CD8-positive, alpha-beta memory T cell (primary cell): ENCODE measurements at places on chromosomes 13 and 19.

DNA sequence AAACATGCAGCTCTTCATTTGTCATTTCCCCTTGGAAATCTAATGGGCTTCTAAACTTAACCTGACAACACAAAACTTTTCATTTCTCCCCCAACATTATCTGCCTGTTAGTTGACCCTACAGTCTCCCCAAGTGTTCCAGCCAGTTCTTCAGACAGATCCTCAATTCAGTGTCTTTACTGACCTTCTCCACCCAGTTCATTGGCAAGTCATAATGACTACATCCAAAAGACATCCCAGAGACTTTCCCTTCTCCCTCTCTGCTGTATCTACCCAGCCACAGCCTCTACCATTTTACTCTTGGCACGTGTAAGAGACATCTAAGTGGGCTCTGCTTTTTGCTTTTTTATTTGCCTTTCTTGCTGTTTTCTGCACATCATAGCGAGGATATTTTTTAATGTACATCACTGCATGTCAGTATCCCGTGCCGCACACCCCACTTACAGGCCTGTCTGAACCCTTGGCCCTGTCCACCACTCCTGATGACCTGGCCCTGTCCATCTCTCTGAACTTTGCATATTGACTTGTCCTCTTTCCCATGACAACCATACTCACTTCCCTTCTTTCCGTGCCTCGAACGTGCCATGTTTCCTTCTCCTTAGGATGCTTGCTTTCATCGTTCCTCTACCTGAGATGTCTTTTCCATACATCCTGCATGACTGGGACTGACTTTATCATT is 391.9 kb downstream of the IRS2 start:
- DNase-seq: no peak

DNA sequence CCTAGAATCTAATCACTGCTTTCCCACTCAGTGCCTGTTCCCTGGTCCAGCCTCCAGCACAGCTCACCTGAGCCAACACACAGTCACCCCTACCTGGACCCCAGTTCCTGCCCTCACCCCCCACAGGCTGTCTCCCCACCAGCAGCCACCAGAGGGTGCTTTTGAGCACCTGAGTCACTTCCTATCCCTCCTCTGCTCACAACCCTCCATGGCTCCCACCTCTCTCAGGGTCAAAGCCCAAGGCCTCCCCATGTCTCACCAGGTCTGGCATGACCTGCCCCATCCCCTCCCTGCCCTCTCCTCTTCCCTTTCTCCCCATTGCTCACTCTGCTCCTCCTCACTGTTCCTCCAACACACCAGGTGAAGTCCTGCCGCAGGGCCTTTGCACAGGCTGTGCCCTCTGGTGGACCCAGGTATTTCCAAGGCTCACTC is 7.1 kb upstream of the DPP9 start:
- peak; percentile 45 for DNase-seq

- DNase-seq: no peak
These were observed 29.1 kb downstream of the MYO9B start for GRCh38 chr19:17104679-17105078.

DNA sequence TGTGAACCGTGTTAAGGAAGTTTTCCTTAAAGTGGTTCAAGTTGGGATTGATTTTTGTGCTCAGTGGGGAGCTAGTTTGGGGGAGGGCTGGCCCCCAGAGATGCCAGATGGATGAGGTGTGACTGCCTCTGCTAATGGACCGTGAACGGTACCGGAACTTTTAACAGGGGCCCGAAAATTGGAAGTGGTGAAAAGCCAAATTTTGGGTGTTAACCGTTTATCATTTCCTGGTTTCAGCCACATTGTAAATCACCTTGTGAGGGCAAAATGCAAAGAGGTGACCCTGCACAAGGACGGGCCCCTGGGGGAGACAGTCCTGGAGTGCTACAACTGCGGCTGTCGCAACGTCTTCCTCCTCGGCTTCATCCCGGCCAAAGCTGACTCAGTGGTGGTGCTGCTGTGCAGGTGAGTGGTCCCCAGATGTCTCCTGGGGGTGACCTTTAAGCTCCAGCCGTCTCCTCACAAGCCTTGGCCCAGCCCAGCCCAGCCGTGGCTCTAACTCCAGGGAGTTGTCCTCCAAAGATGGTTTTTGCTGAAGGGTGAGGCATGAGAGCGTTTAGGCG is 18.2 kb downstream of the UPF1 start:
- DNase-seq: no peak

DNA sequence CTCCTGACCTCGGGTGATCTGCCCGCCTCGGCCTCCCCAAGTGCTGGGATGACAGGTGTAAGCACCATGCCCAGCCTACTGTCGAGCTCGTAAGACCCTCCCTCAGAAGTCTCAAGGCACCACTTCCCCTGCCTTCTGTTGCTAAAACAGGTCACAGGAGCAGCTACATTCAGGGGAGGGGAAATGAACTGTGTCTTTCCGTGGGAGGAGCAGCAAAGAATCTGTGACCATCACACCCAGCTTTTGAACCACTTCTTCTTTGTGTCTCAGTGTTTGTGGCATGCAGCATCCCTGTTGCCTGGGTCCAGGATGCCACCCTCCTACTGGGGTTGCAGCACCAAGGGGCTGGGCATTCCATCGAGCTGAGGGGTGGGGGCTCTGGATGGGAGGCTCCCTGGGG is 7.7 kb upstream of the CSNK1G2 start:
- DNase-seq: no peak

DNA sequence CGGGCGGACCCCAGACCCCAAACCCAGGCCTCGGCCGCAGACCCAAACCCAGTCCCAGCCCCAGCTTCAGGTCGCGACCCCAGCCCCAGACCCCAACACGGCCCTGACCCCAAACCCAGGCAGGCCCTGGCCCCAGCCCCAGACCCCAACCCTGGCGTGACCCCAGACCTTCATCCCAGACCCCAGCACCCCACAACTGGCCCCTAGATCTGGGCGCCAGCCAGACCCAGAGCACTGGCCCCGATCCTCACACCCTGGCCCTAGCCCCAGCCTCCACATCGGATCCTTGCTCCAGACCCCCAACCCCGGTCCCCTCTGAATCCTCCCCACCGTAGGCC is 7.5 kb downstream of the MBD3 start:
- no peak for DNase-seq

DNA sequence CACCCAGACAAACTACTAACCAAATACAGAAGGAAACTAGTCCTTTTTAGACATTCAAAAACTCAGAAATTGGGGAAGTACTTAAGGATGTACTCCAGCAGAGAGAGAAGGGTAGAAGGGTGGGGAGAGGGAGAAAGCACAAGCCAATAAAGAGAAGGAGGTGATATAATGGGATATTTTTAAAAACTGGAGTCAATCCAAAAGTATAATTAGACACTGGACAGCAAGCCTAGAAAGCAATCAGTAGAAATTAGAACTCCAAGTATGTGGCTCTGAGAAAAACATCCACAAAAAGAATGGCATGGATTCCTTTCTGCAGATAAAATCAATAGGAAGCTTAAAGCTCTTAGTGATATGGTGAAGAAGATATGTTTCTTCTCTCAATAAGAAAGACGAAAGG is 55.8 kb downstream of the PEPD start:
- no peak for DNase-seq

- no peak for DNase-seq
These were observed 13.3 kb downstream of the C3 start for GRCh38 chr19:6707011-6707657.

DNA sequence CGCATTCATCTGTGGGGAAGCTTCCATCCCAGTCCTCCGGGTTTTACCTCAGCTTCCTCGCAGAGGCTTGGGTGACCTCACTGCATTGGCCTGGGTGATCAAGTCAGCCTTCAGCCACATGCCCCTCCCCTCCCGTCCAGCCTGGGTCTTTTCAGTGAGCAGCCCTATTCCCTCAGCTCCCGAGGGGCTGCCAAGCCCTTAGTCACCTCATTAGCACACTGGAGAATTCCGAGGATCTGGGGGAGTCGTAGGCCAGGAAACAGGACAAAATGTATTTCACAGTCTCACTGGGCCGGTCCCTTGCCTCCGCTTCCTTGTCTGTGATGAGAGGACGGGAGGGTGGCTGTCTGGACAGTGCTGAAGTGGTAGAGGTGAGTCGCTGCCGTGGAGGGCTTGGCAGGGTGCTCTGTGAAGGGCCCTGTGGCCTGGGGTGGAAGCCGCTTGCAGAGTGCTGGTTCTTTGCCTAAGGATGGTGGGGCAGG is 19.9 kb downstream of the KDM4B start:
- no peak for DNase-seq

- no peak for DNase-seq
These were observed 6.4 kb downstream of the EGLN2 start for GRCh38 chr19:40805258-40805868.

- no peak for DNase-seq
These were observed 26.5 kb downstream of the ZNF607 start for GRCh38 chr19:37692956-37693620.
